ENCODE measurements at places on chromosomes 12 and 14. TPM values are rescaled to one million over a fixed set of nuclear protein-coding genes. Genes with fewer than 3 reads are reported as not detected.

Gene INHBC
- not detected for total RNA-seq

Gene RAPGEF3
- 16.6 TPM for total RNA-seq

Gene DCN
- total RNA-seq: 2,298 TPM

Gene NOC4L
- 13.2 TPM for total RNA-seq

DNA sequence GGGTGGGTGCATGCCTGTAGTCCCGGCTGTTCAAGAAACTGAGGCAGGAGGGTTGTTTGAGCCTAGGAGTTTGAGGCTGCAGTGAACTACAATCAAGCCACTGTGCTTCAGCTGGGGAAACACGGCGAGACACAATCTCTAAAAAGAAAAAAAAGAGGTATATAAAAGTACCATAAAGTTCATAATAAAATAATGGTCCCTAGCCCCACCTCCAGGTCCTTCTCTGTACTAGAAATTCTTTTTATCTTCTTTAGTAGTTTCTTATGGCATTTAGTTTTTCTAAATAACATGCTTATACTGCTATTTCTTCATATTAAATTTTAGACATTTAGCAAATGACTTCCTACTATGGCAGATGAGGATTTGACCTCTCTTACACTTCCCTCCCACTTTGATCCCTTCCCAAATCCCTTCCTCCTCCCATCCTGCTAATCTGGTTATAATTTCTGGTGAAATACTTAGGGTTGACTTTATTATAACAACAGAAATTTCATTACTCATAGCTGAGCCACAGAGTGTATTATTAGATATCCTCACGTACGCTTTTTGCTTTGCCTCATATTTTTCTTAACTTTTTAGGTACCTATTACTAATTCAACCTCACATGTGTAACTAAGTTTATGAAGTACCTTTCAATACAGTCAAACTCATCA lies 94.7 kb downstream of the SLC41A2 start:
- peak; percentile 77 for DNase-seq

GRCh38 chr12:89703768-89704167 lies 4.9 kb downstream of the ATP2B1 start:
- DNase-seq: no peak

DNA sequence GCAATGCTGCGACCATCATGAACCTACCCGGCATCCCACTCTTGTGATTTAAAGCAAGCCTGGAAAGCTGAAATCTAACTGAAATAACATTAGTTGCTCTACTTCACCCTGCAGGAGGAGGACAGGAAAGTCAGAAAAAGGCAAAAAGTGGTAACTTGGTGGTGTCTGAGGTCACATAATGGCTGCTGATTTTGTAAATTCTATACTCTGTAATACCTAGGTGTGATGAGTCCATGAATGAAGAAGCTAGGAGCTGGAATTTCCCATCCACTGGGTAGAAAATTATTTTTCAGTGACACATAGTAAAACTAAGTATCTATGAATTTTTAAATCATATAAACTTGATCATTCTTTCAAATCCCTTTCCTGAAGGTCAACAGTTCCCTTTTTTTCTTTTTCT lies 183.8 kb downstream of the FOXN3 start:
- no peak for DNase-seq

All from fibroblast of the aortic adventitia (primary cell).